ENCODE measurements at places on chromosomes 4 and X. TPM values are rescaled to one million over a fixed set of nuclear protein-coding genes. Genes with fewer than 3 reads are reported as not detected.

PAGE5 gene
- total RNA-seq = not detected

DNA sequence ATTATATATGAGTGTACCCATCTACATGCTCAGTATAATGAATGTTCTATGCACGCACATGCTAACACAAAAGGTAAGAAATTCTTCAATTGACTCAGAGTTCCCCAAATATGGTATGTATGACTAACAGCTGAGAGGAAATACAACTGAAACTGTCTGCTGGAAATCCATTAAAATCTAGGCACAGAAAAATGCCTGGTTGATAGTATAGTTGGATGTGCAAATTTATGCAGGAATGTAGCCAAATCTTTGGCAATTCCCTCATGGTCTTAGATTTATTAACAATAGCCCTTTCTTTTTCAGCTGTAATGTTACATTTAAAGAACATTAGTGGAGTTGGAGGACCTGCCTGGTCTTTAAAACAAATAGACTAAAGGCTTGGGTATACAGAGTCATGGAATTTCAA, 5.5 kb downstream of the CAMK2D start:
- peaks cover 88% of the 10 kb centered on the region for H3K4me1 ChIP-seq
- H3K27ac ChIP-seq = peak overlapping the region; percentile 16
- H3K4me3 ChIP-seq = peak overlapping the region; percentile 92
- no peak for DNase-seq
- H3K27me3 ChIP-seq = no peaks in the 10 kb centered on the region
- H3K36me3 ChIP-seq = peaks cover 10% of the 10 kb centered on the region

DNA sequence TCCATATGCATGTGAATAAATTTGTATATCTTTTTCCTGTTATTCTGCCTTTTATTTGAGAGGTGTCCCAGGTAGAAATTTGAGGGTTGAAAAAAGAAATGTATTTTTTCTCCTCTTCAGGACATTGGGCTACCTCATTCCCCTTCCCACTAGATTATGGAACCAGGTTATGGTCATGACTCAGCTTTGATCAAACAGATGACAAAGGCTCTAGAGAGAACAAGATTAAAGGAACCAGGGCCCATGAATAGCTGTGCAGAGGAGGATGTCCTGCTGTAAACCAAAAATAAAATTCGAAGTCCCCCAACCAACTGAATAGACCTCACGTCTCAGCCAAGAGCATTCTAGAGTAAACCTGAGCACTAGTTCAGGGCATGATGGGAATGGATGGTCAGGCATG, 313.2 kb downstream of the RAPGEF2 start:
- H3K4me1 ChIP-seq = peaks cover 15% of the 10 kb centered on the region
- no peak for DNase-seq
- H3K27ac ChIP-seq = no peak overlapping the region
- H3K36me3 ChIP-seq = peaks cover 5% of the 10 kb centered on the region
- H3K27me3 ChIP-seq = no peaks in the 10 kb centered on the region

ZFP92 gene
- 0.49 TPM for total RNA-seq

Data from left ventricle myocardium inferior (tissue), 1 donor.